ENCODE measurements at places on chromosomes 16 and 17.

- peak; percentile 4 for DNase-seq
Measured at GRCh38 chr16:86362155-86362849, 148.0 kb upstream of the FOXF1 start.

DNA sequence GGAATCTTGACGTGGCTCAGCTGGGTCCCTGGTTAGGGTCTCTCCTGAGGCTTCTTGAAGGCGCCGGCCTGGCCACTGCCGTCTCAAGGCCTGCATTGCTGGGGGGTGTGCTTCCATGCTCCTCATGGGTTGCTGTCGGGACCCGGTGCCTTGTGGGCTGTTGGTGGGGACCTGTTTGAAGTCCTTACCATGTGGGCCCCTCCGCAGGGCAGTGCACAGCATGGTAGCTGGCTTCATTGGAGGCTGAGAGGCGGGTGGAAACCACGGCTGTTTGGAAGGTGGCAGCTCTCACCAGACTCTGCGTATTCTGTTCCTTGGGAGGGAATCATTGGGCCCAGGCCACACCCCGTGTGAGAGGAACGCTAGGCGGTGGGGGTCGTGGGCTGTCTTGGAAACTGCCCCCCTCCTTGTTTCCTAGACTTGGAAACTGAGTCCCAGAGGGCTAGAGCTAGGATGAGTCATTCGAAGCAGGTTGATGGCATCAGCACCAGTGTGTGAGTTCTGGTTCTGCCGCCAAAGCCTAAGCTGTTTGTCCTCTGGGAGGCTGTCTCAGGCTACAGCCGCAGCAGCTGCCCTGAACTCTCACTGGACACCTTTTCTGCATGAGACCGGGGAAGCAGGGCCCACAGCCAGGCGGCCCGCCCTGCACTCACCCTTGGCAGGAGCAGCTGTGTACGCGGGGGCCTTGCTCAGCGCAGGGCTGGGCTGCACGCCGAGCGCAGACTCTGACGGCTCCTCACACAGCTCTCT lies 35.2 kb downstream of the ZNF750 start:
- DNase-seq, result no peak

DNA sequence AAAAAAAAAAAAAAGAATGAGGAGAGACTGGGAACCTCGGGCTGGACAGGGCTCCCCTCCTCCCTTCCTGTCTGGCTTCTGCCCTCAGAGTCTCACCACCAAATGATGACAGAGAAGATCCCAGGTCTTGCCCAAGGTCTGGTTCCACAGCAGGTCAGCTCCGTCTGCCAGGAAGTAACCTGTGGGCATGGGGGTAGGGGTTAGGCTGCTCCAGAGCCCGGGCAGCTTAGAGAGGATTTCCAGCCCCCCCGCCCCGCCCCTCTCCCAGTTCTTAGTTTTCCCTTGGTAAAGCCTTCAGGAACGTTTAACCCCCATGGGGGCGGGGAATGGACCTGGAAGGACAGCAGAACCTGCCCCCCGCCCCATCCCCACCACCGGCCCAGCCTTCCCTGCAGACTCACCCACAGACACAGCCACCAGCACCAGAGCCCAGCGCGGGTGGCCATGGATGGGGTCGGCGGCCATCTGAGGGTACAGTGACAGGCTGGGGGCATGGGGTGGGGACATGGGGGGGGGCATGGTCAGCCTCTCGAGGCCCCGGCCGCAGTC lies 700 bp downstream of the TLCD2 start:
- no peak for DNase-seq

DNA sequence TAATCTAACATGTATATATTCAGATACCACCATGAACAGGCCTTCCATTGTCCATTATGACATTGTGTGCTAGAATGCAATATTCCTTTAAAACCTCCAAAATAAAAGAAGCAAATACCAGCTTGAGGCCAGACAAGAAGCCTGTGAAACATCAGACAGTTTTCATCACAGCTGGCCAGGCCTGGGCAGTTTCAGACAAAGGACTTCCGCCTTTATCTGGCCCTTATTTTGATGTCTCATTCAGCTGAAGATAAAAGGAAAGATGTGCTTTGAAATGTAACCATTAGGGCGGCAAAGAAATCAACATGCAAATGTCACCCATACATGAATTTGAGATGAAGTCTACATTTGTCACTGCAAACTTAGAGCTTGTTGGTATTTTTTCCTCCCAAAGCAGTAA lies 737.5 kb downstream of the KCNJ2 start:
- DNase-seq, result no peak

GRCh38 chr16:71600822-71601221 lies 23.9 kb upstream of the TAT start:
- no peak for DNase-seq

DNA sequence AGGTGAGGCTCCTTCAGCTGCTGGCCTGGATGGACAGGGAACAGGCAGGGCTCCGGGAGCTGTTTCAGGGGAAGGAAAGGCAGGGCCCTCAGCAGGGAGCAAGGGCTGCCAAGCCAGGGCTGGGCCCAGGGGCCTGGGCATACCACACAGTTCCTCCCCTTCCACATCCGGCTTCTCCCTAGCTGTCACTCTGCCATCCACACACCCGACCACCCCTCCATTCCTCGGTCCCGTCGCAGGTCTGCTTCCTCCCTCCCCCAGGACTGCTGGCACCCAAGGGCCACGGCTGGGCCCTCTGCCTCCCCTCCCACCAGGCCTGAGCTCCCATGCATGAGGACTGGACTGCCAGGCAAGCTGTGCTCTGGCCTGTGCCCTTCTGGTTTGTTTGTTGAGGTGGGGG lies 24.0 kb downstream of the CDIP1 start:
- no peak for DNase-seq

DNA sequence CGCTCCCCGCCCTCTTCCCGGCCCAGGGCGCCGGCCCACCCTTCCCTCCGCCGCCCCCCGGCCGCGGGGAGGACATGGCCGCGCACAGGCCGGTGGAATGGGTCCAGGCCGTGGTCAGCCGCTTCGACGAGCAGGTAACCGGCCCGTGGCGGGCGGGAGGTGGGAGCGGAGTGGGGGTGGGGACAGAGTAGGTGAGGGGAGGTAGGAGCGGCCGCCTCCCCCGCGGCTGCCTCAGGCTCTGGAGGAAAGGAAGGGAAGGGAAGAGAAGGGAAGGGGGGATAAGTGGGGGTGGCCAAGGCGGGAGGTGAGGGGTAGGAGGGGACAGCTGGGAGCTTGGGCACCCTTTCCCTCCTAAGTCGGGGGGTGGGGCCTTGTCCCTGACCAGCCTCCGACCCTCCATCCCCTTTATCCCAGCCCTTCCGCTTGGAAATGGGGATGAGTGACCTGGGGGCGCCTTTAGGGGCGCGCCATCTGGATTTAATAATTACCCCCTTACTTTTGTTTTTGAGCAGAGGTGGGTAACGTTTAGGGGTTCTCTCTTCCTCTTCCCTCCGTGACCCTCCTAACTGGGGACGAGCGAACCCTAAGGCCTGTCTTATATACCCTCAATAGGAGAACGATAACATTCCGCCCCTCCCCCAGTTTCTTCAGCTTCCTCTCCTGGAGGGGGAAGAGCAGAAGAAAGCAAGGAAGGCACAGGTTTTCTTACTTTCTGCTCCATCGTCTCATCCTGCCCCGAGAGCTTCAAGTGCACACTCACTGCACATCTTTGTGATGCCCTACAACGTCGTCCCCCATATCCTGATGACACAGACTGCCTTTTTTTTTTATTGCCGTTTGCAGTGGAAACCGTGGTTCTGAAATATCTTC lies 694 bp downstream of the NF1 start:
- DNase-seq, result no peak

DNA sequence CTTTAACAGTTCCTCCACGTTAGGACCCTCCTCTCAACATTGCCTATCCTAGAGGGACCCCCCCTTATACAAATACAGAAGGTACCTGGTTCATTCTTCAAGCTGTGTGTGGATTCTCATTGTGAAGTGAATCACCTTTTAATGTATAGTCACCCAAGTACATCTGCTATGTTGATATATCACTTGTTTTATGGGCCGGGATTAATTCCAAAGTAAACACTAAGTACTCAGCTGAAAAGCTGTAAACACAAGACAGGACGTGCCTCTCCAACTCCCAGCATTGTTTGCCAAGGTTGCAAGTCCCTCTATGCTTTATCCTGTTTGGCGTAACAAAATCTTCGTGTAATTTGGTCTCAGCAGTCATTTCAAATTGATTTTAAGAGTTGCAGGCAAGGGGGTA lies 123.6 kb downstream of the RBFOX1 start:
- DNase-seq, result no peak

- DNase-seq, result no peak
Measured at GRCh38 chr16:21159281-21159951, 942 bp downstream of the LDAF1 start.

DNA sequence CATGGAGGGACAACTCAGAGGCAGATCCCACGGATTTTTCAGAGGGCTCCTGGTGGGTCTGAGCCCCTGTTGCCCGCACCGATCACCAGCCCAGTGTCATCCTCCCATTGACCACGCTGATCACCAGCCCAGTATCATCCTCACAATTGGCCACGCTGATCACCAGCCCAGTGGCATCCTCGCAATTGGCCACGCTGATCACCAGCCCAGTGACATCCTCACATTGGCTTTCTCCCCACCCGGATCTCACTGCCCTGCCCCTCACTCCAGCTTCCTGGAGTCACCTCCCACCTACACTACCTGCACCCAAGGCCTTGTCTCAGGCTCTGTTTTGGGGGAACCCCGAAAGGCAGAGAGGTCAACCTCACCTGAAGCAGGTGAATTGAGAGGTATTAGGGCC lies 358.2 kb upstream of the TNRC6C start:
- no peak for DNase-seq

DNA sequence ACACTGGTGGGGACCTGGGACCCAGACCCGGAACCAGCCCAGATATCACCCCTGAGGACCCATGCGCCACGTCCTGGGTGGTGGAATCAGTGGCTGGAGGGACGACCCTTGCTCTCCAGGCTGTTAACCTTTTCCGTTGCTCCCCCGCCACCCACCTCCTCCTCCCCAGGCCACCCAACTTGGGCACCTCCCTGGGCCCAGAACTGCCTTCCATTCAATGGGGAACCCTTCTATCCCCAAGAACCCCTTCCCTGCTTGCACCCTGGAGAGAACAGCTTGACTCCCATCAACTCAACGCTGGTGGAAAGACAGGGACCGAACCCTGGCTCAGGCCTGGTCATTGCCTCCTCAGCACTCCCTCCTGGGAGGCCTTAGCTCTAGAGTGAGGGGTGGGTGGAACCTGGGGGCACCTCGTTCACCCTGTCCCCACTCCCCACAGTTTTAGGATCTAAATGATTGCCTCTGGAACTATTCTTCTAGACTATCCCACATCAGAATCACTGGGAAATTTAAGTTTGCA lies 5.7 kb upstream of the IL32 start:
- no peak for DNase-seq

DNA sequence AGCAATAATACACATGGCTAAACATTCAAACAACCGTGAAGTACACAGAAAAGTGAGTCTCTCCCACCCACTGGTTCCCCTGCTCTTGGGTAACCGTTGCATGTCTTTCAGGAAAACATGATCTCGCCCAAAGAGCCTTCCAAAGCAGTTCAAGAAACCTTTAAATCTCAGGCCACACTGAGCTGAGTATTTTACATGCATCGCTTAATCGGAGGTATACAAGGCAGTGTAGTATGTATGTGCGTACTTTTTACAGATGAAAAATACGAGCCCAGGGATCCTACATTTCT lies 741 bp upstream of the DEXI start:
- no peak for DNase-seq

- DNase-seq, result no peak
Measured at GRCh38 chr16:35596467-35596866, 2137.1 kb downstream of the TP53TG3F start.

DNA sequence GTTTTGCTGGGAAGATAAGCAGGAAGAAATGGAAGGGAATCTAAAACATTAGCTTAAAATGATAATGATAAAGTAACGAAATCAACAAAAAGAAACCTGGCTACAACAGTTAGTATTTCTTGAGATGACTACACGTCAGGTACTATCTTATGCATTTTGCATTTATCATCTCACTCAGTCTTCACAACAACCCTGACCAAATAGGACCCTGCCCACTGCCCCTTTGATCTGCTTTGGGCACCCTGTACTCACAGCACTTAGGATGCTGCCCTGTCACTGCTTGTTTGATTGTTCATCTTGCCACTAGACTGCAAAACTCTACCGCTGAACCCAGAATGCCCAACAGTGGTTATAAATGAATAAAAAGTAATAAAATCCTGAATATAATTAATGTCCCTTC lies 45.2 kb downstream of the MARVELD3 start:
- DNase-seq, result no peak

- DNase-seq, result no peak
Measured at GRCh38 chr17:39045948-39046679, 78.9 kb upstream of the FBXO47 start.

DNA sequence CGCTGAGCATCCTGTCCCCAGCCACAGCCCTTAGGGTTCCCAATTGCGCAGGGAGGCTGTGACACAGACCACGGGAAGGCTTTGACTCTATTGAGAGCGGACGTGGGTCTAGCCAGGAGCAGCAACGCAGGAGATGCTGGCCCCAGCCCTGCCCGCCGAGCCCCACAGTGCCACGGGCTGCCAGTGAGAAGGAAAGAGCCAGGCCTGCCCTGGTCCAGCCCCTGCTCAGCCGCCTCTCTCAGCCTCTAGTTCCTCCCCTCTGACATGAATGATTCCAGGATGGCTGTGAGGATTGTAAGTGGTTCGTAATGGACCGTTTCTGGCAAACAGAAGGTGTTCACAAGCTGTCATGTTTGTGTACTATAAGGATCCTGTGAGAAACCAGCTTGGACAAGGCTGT lies 2.5 kb downstream of the BHLHA9 start:
- no peak for DNase-seq

GRCh38 chr17:75913537-75914210 lies 9.0 kb upstream of the MRPL38 start:
- DNase-seq, result no peak

GRCh38 chr17:77570565-77570898 lies 388.0 kb upstream of the TNRC6C start:
- DNase-seq, result peak; percentile 82

DNA sequence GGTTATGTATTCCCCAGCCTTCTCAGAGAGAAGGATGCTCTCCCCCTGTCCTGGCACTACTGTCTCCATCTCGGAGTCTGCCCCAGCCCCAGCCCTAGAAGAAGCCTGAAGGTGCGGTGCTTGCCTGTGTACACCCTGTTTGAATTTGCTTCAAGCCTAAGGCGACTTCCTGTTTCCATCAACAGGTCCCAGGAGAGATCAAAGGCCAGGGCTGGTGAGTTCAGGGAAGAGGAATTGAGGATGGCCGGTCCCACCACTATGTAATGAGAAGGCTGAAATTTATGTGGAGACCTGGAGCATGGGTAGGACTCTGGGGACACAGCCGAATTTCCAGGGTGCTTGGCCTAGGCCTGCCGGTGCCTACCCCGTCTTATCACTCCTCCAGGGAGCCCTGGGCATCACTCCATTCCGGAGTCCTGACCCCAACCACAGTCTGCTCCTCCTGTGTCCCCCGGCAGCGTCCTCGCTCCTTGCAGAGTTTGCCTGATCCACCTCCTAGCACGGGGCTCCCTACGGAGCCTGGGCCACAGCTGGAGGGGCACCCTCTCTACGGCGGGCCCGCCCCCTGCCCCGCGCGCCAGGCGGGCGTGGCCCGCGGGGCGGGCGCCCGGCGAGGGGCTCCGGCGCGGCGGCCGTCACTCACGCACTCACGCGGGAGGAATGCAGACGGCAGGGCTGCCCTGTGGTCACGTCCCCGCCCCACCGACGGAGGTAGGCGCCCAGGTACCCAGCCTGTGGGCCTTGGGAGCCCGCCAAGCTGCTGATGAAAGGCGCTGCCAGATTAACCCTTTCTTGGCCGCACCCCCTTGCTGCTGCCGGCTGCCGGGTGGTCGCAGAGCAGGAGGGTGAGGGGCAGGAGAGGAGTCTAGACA lies 53.8 kb upstream of the TAC4 start:
- no peak for DNase-seq

Measured in chondrocyte (in vitro differentiated cells).